ENCODE measurements at places on chromosomes 6 and 20. TPM values are rescaled to one million over a fixed set of nuclear protein-coding genes. Genes with fewer than 3 reads are reported as not detected.

Gene STX7
- polyA plus RNA-seq = 18.4 TPM

Gene MOG
- not detected for polyA plus RNA-seq

Gene DYNLT2
- polyA plus RNA-seq = 1.1 TPM

Gene TBX18
- polyA plus RNA-seq = 20.8 TPM

Gene UBR2
- 5.2 TPM for polyA plus RNA-seq

Gene ERVFRD-1
- polyA plus RNA-seq = not detected

Gene PPIL6
- polyA plus RNA-seq = 2.0 TPM

Gene KIF16B
- 13.8 TPM for polyA plus RNA-seq
